Stimulated activated CD4-positive, alpha-beta T cell treated with anti-CD3 and anti-CD28 coated beads, Interleukin-4, amount 100 ng/mL, for 4 hours (primary cell): ENCODE measurements at places on chromosomes 6 and 20.

DNA sequence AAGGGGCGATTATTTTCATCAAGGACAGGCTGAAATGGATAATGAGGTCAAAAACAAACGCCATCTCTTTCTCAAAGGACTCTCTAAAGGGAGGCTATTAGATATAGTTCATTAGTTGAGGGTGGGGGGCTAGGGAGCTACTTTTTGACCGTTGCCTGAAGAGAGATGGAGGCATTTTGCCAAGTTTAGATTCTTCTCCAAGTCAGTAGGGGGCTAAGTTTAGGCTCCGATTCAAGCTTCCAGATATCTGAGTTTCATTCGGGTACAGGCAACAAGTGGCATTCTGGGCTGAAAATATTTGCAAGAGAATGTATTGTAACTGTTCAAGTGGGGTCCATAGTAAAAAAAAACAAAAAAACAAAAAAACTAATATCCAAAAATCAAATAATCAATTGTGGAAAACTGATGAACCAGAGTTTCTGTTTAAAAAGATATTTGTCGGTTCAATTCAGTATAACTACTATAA lies 43.4 kb upstream of the PIM1 start:
- no peak for DNase-seq

GRCh38 chr6:85372188-85372914 lies 77.5 kb upstream of the NT5E start:
- no peak for DNase-seq

DNA sequence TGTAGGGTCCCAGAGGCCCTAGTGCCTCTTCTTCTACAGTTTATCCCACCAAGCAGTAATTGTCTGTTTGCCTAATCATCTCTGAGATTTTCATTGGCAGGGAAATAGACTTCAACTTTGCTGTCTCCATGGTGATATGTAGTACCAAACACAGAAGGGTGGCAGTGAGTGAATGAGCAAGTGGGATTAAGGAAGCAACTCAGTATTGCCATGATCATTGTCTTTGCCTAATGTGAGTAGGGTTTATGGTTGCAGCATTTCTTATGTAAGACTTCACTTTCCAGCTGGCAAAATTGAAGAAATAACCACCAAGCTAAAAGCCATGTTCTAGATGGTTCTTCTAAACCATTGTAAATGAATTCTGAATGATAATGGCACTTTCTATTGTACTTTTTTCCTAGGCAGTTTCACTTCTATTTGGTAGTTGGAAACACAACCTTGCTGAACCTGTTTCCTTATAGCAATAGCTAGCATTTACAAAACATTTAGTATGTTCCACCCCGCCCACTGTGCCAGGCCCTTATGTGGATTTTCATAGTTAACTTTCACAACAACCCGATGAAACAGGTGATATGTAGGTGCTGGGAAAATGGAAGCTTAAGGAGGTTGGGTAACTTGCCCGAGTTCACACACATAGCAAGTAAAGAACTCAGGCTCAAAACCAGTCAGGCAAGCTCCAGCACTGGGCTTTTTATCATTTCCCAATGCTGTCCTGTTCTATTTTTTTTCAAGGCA lies 32.0 kb downstream of the ZC2HC1B start:
- DNase-seq = no peak

- DNase-seq = no peak
Observed at GRCh38 chr20:35845561-35845960, 73.7 kb downstream of the PHF20 start.

GRCh38 chr20:37406010-37406998 lies 60.4 kb downstream of the SRC start:
- peak; percentile 32 for DNase-seq

DNA sequence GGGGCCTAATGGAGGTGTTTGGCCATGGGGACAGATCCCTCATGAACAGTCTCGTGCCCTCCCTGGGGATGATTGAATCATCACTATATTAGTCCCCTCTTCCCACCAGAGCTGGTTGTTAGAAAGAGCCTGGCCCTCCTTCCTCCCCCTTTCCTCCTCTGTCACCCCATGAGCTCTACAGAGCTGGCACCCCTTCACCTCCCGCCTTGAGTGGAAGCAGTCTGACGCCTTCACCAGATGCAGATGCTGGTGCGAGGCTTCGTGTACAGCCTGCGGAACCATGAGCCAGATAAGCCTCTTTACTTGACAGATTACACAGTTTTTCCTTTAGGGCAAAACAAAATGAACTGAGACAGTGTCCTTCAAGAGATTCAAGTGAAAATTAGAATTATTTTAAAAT lies 74.4 kb upstream of the RIPOR2 start:
- no peak for DNase-seq

DNA sequence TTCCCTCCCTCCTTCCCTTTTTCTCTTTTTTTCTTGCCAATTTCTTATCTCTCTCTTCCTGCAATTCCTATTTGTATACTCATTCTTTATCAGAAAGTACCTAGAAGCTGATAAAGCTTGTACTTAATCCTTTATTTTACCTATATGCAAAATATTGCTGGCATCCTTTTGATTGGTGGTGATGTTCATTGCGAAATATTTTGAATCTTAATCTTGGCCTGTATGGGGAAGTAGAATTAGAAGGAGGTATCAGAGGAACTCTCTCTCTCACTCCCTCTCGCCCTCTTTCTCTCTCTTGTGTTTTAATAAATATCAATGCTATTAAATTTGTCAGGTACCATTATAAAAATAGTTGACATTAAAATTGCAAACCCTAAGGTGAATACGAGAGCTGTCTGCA lies 52.8 kb downstream of the UST start:
- DNase-seq = no peak

DNA sequence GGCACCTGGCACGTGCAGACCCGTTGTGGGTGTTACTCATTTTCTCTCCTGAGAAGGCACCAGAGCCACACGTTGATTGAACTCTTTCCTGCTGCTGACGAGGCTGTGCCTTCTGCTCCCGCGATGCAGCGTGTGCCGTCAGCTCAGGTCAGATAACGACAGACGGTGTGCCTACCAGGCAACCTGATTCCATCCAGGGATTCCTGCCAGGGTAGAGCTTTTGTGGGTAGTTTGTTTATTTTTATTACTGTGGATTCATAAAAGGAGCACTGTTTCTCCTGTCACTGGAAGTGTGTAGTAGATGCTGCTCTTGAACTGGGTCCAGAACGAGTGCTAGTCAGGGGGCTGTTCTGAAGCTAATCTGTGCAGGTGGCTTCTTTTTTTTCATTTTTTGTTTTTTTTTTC lies 20.7 kb downstream of the PRPF6 start:
- no peak for DNase-seq

DNA sequence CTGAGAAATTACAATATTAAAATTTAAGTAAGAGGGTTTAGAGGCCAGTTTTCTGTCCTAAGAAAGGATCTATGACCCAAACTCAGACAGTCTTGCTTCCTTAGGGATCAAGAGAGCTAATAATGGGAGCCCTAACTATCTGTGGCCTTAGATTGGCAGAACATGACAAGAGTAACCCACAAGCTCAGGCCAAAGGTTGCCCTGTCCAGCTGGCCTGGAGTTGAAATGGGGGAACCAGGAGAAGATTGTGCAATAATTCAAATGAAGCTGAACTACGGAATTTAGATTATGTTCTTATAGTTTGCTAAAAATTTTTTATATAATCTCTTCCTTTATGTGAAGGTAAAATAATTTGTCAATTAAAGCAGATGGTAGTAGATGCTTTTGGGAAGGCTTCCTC lies 26.4 kb downstream of the LAMA4 start:
- DNase-seq = no peak

GRCh38 chr6:26653007-26653406 lies 6.5 kb downstream of the ZNF322 start:
- no peak for DNase-seq

DNA sequence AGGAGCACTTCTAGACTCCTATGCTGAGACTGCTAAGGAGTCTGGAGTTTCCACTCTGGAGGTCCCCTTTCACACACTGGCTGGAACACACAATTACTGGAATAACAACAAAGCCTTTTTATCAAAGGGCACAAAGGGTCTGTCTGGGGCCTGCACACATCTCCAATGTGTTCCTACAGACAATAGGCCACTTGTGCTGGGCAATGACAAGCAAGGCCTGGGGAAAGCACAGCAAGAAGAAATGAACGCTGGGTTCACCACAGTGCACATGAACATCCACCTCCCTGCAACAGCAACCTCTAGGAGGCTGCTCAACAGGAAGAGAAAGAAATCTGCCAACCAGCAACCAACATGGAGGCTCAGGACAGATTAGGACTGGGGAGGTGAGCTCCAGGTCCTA lies 43.9 kb downstream of the TRPC4AP start:
- no peak for DNase-seq

DNA sequence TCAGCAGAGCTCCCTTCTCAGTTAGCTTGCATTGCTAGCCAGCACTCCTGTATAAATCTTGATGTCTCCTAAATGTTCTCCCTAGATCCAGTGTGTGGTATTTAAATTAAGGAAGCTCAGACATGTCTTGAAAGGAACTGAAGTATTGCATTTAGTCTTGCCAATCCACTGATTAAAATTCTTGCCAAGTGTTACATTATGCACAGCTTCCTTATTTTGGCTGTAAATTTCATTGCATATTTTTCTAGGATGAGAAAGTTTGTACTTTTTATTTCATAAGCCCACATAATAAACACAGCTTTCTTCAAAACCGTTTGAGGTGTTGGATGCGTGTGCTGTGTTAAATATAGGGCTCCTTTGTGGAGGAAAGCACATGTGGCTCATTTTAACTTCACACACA lies 329.8 kb upstream of the FLRT3 start:
- no peak for DNase-seq

- DNase-seq = no peak
Observed at GRCh38 chr6:159267165-159267564, 98.0 kb downstream of the FNDC1 start.

DNA sequence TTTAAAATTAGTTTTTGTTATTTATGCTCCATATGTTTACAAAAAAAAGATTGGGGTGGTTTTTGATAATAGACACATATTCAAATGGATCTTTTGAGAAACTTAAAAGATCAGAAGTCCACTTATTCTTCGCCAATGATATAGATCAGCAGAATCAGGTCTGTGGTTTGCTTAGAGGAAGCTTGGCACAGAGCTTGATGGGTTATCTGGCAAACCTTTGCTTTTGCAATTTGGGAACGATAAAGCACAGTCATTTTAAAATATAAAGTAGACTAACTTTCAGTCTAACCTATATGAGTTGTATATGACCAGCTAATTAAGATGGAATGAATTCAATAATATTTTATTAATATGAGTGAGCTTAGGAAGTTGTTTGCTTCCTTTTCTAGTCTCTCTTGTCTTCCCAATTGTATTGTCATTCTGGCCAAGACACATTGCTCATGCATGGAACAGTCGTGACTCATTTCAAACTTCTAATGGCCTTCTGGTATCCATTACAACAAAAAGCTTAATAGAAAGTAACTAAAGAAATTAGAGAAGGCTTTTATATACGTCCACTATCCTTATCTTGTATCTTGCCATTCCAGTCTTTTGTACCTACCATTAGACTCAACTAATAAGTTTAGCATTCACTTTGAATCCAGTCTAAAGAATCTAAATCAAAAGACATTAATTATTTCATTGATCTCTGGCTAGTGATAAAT lies 118.7 kb downstream of the TBX18 start:
- DNase-seq = no peak

DNA sequence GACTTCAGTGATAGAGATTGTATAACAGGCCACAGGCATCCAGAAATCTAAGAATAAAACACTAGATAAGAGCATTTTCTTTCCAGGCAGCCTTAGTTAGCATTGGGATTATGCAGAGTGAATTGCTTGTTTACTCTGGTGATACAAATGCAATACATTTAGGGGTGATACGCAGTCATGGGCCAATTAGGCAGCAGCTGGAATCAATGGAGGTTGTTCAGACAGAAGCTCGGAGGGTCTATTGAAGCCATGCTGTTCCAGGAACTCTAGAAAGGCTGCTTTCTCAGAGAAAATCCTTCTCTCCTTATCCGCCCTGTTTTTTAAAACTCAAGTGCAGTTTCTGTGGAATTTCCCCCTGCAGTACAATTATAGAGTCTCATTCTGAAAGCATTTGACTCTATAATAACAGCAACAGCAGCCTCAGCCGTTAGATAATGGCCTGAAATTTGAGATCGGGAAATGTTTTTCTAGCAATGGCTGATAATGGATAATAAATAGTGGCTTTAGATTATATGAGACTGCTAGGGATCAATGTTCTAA lies 364.3 kb upstream of the HS3ST5 start:
- no peak for DNase-seq

DNA sequence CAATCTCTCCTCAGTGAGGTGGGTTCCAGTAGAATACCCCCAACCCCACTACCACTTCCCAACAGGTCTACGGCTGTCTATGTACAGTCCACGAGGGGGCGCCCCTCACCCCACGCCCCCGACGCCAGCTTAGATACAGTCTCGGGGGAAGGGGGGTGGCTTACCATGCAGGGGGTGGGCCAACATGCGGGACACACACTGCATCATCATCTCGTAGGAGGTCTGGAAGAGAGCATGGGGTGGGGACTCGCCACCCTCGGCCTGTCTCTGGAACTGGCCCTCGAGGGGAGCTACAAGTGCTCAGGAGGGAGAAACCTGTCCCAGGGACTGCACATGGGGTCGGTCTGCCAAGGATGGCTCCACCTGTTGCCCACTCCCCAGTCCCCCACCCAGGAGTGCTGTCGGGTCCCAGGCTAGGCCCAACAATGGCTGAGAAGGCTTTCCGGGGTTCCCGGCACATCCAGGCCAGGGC lies 8.5 kb downstream of the MTCH1 start:
- no peak for DNase-seq

- DNase-seq = no peak
Observed at GRCh38 chr20:8557711-8558110, 425.6 kb downstream of the PLCB1 start.

- no peak for DNase-seq
Observed at GRCh38 chr6:107815846-107816245, 8.3 kb downstream of the SCML4 start.

- DNase-seq = peak; percentile 15
Observed at GRCh38 chr20:10447028-10447427, 11.9 kb downstream of the SLX4IP start.

GRCh38 chr6:14454473-14454775 lies 336.9 kb downstream of the CD83 start:
- DNase-seq = no peak

DNA sequence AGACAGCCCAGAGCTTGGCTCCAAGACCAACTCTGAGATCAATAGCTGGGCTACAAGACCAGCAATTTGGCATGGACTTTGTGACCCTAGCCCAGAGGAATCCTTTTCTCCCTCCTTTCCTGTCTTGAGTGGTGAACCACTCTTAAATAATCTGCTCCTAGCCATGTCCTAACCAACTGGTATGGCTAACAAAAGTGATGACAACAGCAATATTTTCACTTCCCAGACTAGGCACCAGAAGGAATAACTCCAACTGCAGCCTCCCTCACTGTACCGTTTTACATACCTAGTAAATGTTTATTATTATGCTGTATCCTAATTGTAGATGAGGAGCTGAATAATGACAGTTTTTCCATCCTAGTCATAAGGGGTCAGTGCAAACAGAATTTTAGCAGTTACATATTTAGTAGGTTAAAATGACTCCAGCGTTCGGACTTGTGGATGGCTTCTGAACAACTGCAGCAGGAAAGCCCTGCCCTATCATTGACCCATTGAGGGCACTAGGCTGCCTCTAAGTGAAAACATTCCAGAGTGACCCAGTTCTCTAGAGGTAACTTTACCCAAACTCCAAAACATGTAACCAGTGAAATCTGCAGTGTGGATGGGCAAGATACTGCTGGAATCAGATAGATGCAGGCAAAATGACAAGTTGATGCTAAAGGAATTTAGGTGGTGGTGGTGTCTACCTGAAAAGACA lies 77.1 kb downstream of the SH3BGRL2 start:
- DNase-seq = no peak
